ENCODE measurements at places on chromosomes 11 and 22.
A peak's percentile ranks its signal among the peaks of the same experiment; 100 is the strongest.

DNA sequence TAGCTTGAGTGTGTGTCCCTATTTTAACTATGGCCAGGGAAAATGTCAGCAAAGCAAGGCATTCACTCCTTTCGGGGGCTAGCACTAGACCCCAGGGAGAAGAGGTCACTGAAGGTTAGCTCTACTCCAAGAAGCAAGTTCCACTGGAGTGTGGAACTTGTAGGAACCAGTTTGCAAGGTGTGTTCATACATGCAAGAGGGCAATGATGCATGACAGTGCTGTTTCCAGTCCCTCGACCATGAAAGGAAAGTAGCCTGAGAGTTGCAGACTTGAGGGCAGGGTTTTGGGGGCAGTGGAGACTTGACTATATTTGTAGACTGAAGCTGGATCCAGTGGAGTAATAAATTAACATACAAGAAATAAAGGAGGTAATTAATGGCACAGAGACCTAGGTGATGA, 21.6 kb upstream of the SLC36A4 start:
- DNase-seq: no peak

GRCh38 chr22:36853407-36854099, 7.3 kb upstream of the NCF4 start:
- peak; percentile 66 for DNase-seq

DNA sequence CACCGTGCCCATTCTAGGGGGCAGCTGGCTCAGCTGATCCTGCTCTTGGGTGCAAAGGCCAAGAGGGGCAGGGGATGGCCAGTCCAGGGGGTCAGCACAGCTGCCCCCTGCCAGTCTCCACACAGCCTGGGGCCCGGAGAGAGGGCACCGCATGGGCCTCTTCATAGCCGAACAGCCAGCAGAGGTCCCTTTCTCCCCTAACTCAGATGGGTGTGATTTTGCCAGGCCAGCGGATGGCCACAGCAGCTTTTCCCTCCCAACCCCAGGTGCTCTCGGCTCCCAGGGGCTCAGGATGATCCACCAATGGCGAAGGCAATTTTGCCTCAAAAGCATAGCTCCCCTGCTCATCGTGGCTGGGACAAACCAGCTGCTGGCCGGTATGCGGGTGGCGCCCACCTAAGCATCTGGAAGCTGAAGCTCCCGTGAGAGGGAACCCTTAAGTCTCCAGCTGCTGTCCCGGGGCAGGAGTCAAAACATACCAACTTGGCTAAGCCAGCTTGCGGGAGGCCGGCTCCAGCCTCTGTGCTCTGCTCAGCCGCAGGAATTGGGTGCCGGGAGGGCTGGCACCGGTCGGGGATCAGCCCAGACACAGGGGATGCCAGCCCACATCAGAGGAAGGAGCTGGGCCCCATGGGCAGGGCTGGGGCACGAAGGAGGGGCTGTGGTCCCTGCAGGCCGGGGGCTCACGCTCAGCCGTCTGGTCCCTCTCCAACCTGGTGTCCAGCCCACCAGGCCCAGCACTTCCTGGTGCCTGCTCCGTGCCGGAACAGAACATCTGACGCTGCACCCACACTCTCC, 30.5 kb upstream of the GNB1L start:
- no peak for DNase-seq

DNA sequence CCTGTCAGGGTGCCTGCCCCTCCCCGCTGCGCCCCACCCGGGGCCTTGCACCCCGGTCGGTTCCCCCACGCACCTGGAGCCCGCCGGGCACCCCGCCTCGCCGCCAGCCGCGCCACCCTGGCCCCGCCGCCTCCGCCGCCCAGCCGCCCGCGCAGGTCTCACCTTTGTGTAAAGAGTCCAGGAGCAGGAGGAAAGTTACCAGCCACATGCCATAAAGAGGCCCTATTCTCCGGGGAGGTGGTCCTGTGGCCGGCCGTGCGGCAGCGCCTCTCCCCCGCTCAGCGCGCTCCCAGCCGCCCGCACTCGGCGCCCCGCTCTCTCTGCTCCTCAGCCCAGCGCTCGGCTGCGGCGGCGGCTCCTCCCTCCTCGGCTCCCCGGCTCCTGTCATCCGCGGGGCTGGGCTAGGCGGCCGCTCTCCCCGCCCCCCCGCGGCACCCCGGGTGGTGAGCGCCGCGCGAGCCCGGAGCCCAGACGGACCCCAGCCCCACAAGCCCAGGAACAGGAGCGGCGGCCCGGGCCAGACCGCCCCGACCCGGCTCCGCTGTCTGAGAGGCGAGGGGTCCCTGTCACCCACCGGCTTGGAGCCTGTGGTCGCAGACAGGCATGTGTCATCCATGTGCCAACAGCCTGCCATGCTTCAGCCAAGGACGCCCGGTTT, at the start of gene DSCAML1:
DSCAML1 (minus strand) TSS at position 345 of the 658 bp plus-strand sequence; CDS start at position 208, 137 bp downstream.
- no peak for DNase-seq

- DNase-seq: no peak
Measured at GRCh38 chr11:114061048-114061680, 1.7 kb downstream of the ZBTB16 start.

DNA sequence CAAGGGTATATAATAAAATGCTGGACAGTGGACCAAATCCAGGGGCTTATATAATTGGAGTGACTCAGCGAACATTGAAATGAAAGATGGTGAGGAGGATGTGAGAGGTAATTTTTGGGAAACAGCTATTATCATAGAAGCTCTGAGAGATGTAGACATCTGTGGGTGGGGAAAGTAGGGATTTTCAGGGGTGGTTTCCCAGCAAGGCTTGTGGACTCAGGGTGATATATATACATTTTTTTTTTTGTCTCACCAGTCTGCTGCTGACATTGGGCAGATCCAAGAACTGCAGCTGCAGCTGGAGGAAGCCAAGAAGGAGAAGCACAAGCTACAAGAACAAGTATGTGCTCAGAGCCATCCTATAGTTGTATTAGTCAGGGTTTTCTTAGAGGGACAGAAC, 208.1 kb downstream of the MYO18B start:
- DNase-seq: no peak

DNA sequence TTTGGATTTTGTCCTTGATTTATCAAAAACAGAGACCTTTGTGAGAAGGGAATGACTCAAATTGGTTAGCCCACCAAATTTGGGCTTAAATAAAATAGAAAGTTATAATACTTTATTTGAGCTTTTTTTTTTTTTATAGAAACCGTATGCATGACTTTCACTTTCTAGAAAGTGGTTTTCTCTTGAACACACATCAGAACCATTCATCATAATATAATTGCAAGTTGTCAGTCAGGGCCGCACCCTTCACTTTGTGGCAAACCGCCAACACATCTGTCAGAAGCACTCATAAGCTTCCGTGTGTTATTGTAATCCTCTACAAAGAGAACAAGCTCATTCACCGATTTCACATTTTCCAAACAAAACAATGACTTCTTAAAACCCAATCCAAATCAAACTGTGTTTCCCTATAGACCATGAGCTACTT, 76.1 kb downstream of the SOX6 start:
- DNase-seq: no peak

DNA sequence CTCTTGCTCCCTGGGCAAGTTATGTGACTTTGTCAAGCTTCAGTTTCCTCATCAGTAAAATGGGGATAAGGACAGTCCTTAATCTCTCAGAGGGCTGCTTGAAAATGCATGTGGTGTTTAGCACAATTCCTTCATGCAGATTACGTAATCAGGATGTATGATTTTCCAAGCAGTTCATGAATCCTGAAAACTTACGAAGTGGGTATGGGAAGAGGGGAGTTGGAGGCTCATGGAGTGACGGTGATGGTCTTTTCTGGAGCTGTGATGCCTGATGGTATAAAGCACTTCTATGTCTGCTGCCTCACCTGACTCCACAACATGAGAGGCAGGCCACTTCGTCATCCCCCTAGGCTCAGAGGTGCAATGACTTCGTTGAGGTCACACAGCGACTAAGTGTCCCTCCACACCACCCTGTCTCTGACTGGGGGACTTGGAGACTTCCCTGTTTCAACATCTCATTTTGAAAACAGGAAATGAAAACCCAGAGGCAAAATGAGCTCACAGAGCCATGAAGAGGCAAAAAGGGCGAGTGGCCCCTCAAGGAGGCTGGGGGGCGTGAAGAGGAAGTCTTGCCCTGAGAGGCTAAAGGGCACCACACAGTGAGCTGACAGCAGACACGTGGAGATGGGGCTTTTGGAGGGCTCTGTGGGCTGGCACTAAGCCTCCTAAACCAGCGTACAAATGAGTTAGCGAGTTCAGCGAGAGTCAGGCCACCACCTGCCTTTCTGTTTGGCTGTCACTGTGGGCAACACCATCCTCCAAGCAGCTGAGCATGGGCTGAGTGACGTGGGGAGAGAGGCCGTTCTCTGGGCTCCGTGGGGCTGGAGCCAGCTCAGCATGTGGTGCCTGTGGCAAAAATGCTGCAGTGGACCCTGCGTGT, 10.1 kb downstream of the MCM5 start:
- no peak for DNase-seq

DNA sequence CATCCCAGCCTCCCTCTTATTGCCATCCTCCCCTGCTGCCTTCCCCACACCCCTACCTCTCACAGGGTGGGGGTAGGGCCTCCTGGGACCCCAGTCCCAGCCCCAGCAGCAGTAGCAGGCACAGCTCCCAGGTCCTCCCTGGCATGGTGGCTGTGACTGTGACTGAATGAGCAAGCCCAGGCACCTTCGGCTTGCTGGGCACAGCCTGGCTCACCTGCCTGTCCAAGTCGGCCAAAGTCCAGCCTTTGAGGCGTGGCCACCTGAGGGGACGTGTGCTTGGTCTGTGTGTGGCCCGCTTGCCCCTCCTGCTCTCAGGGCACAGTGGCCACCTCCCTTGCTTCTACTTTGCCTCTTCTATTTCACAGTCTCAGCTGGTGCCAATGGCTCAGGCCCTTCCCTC, at the start of gene TREH:
TREH (minus strand) TSS at position 168 of the 400 bp plus-strand sequence; CDS start at position 145, 23 bp downstream.
- no peak for DNase-seq

- DNase-seq: no peak
Measured at GRCh38 chr11:27972522-27973170, 135.3 kb downstream of the KIF18A start.

DNA sequence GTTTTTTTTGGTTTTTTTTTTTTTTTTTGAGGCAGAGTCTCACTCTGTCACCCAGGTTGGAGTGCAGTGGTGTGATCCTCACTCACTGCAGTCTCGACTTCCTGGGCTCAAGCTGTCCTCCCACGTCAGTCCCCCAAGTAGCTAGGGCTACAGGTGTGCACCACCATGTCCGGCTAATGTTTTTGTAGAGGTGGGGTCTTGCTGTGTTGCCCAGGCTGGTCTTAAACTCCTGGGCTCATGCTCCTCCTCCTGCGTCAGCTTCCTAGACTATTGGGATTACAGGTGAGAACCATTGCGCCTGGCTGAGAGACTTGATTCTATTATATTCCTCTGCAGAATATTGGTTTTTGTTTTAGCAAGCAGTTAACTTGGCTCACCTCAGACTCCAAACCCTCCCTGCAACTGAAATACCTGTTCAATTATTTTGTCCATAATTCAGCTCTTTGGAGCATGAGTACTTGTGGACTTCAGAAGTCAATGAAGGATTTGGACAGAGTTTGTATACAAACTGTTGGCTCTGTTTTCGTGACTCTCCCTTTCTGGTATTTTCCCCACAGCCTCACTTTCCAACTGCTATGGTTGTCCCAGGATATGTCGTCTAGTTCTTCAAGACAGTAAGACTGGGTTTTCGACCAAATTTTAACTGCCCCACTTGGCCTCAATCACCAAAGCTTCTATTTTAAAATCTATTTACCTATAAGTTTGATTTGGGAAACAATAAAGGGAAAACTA, 69.1 kb upstream of the ADORA2A start:
- DNase-seq: no peak

- DNase-seq: peak; percentile 71
Measured at GRCh38 chr11:65095974-65096806, at the start of gene VPS51. Gene VPS51, plus strand, starts transcription at chr11:65096214. Its CDS starts 37 bp downstream, at chr11:65096251.

GRCh38 chr11:106076171-106076918, 802 bp downstream of the KBTBD3 start:
- DNase-seq: no peak

DNA sequence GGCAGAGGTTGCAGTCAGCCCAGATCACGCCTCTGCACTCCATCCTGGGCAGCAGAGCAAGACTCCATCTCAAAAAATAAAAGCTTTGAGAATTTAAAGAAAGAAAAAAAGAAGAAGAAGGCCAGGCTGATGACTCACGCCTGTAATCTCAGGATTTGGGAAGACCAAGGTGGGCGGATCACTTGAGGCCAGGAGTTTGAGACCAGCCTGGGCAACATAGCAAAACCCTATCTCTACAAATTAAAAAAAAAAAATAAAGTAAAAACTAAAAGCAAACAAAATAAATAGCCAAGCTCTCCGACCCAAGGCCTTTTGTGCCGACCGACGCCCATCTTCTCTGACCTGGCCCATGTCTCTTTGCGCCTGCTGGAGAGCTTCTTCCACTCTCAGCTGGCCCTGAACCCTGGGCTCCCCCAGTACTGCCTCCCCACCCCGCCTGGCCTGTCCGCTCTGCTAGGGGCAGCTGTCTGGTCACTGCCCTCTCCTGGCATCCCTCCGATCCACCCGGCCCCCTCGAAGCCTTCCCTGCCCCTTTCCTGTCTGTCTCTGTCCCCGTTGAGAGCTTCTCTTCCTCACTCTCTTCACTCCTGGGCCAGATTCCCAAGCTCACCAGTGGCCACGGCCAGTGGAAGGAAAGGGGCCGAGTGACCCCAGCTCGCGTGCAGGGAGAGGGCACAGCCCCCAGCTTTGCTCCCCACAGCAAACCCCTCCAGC, 4.8 kb upstream of the LSP1 start:
- DNase-seq: no peak

DNA sequence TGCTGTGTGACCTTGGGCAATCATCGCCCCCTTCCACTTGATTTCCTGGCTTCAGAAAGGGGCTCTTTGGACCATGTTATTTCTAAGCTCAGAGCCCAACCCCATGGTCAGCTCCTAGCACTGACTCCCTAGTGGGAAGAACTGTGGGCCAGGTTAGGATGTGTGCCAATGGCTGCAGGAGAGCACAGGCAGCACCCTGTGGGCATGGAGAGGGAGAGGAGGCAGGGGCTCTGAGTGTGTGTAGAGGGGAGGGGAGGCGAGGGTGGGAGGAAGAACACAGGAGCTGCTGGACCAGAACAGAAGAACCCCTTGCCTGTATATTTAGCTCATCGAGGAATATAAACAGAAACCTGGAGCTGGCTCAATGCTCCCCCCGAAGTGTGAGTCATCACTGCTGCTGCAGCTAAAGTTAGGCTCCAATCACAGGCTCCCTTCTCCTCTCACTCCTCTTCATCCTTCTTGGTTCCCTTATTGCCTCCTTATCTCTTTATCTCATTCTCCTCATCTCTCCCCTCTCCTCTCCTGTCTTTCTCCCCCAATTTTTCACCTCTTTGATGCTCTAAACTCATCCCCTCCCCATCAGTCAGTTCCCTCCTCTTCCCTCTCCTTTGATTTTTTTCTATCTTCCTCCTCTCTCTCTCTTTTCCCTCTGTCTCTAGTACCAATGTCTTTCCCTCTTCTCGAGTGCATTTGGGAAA, 14.5 kb upstream of the RPS19BP1 start:
- no peak for DNase-seq

DNA sequence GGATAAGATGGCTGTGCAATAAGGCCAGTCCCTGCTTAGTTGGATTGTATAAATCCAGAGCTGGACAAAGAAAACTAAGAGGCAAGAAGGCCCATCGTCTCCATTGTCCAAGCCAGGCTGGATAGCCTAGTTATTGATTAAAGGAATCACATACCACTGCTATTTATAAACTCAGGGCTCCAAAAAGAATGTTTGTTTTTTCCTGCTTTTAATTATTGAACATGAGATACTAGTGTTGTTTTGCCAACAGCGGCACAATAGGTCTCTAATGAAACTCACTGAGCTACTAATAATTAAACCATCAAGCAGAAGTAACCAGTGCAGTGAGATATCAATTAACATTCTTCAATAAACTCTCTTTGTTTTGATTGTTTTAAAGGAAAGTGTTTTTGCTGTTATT, 259.7 kb downstream of the INSC start:
- DNase-seq: no peak
